ENCODE measurements at places on chromosomes 2 and 18.
A peak's percentile ranks its signal among the peaks of the same experiment; 100 is the strongest.

DNA sequence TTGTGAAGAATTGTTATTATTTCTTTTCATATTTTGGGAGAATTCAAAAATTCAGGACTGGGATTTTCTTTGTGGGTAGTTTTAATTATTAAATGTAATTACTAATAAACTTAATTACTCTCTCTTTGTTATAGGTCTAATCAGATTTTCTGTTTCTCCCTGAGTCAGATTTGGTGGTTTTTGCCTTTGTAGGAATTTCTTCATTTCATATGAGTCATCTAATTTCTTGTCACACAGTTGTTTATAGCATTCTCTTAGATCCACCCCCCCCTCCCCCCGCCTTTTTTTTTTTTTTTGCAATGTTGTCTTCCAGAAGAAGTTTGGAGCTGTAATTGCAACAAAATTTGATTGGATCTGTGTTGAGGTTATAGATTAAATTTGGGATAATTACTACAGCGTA, 26.0 kb upstream of the GALR1 start:
- peak; percentile 35 for DNase-seq

- no peak for DNase-seq
Measured at GRCh38 chr2:197560146-197560665, 44.3 kb downstream of the MOB4 start.

- DNase-seq: no peak
Measured at GRCh38 chr2:98685930-98686887, 44.7 kb downstream of the MGAT4A start.

DNA sequence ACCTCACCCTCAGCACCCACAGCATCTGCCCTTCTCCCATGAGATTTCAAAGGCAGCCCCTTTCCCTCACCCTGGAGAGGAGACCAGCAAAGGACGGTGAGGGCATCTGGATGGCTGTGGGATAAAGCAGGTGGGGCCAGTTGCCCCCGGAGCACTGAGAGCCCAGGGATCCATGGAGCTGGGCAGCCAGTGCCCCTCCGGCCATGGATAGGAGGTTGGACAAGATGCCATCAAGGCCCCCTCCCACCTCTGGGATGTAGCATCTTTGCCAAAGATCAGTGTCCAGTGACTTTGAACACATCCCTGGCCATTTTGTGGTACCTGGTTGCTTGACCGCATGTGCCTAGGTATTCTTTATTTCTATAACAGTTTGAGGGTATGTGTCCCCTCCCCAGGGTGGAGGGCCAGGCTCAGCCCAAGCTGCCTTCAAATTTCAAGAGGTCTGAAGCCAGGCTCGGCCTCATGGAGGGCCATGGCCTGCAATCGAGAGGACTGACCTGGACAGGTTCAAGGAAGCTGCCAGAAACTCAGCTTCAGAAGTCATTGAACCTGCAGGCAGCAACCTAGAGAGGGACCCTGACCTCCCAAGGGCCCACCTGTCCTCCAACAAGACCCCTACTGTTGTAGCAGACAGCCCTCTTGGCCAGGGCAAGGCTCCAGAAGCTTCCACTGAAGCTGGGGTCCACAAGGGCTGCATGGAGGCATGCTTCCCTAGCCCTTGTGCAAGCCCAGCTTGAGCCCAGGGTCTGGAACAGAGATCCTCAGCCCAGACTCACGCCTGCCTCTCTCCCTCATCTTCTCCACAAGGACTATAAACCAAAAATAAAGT, 55.5 kb upstream of the BIN1 start:
- no peak for DNase-seq

DNA sequence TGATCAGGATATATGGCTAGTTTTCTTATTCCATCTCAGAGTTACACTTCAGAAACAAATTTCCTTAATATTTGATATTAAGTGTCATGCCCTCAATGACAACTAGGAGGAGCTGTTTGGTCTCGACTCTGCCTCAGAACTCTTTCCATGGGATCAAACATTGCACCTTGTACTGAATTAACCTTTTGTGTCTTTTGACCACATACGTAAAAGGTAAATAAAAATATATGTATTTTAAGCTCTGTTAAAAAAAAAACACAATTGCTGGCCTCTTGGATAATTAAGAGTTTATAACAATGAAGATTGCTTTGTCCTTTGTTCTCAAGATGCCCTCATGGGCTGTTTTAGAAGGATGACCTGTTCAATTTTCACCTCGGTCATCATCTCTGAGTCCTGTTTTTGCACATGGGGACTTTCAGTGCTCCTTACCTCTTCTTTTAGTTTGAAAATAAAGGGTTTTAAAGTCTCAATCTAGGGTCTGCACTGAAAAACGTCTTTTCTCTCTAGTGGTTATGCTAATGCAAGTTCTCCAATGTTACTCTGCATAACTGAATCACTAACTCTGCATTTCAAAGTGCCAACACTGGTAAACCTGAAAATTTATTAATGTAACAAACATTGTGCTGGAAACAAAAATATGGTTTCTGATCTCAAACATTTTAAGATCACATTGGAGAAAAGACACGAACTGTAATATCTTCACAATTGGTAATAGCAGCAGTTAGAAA, 18.8 kb upstream of the FN1 start:
- peak; percentile 43 for DNase-seq

DNA sequence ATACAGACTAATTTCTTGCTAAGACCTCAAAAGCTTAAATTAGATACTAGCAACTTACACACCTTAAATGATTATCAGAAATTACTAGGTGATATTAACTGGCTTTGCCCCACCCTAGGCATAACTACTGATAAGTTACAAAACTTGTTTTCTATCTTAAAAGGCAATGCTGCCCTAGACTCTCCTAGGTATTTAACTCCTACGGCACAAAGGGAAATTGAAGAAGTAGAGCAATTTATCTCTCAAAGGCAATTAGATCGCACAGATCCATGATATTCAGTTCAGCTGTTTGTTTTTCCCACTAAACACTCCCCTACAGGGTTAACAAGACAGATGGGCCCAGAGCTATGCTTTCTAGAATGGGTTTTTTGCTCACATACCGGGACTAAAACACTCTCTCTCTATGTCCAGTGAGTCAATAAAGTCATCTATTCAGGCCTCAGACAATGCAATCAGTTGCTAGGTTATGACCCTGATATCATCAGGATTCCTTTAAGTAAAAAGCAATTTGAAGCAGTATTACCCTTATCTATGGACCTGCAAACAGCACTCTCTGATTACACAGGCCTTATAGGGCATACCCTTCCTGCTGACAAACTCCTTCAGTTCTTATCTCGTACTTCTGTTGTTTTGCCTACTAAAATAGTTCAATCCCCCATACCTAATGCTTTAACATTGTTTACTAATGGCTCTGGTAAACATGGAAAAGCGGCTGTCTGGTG, 14.3 kb downstream of the MAP3K2 start:
- DNase-seq: no peak

- DNase-seq: no peak
Measured at GRCh38 chr2:32990556-32990955, 43.8 kb downstream of the LTBP1 start.

- DNase-seq: peak; percentile 95
Measured at GRCh38 chr2:201798252-201798913, 8.0 kb upstream of the CDK15 start.

DNA sequence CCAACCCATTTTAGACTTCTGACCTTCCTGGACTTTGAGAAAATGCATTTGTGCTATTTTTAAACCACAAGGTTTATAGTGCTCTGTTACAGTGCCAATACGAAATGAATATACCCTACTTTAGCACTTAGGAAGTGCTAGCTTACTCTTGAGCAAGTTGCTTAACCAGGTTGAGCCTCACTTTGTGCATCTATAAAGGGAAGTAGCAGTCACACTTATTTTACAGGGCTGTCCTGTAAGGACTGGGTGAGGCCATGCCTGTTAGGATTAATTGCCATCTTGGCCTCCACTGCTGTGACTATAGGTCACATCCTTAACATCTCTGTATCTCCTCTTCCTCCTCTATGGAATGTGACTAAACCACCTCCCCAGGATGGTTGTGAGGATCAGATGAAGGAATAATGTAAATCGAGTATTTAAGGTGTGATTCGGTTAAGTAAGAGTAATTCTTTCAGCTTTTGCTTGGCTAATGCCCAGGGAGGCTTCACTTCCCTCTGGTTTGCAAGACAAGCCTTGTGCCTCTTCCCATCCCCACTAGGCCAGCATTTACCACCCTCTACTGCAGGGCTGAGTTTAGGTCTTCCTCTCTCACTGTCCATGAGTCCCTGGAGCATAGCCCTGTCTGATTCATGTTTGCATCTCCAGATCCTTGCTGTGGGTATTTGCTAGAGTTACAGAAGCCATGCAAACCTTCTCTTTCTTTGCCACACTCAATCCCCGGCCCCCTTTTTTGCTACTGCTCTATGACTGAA, 341.2 kb downstream of the ZNF521 start:
- DNase-seq: no peak

DNA sequence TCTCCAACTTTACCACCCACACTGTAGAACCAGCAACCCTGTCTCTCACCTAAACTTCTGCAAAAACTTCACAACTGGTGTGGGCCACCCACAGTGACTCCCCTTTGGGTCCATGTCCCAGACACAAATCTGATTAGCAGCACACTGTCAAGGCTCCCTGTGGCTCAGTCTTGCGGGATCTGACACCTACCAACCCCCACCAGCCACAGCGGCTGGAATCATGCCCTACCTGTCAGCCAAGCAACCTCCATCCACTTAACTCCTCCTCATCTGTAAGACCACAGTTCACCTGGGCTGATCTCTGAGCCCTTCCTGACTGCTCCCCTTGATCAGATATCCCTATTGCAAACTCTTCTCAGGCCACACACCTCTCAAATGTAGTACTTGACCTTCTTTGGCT, 14.6 kb downstream of the TCF4 start:
- DNase-seq: no peak

GRCh38 chr18:53385889-53386288, 838.6 kb downstream of the MBD2 start:
- no peak for DNase-seq

GRCh38 chr2:207226243-207226642, 60.5 kb upstream of the KLF7 start:
- peak; percentile 23 for DNase-seq

DNA sequence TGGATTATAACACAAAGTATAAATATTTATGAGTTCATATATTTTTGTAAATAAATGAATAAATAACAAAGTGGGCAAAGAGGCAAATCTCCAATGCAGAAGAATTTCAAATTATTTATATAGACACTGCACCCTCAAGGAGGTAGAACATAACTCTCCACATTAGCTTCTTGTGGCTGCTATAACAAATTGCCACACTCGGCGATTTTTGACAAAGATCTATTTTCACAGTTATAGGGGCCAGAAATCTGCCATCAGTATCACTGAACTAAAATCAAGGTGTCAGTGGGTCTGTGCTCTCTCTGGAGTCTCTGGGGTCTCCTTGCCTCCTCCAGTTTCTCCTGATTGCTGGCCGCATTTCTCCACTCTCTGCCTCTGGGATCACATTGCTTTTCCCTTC, 92.0 kb upstream of the FAM136A start:
- no peak for DNase-seq

- DNase-seq: no peak
Measured at GRCh38 chr2:205783872-205784499, 101.7 kb downstream of the NRP2 start.

DNA sequence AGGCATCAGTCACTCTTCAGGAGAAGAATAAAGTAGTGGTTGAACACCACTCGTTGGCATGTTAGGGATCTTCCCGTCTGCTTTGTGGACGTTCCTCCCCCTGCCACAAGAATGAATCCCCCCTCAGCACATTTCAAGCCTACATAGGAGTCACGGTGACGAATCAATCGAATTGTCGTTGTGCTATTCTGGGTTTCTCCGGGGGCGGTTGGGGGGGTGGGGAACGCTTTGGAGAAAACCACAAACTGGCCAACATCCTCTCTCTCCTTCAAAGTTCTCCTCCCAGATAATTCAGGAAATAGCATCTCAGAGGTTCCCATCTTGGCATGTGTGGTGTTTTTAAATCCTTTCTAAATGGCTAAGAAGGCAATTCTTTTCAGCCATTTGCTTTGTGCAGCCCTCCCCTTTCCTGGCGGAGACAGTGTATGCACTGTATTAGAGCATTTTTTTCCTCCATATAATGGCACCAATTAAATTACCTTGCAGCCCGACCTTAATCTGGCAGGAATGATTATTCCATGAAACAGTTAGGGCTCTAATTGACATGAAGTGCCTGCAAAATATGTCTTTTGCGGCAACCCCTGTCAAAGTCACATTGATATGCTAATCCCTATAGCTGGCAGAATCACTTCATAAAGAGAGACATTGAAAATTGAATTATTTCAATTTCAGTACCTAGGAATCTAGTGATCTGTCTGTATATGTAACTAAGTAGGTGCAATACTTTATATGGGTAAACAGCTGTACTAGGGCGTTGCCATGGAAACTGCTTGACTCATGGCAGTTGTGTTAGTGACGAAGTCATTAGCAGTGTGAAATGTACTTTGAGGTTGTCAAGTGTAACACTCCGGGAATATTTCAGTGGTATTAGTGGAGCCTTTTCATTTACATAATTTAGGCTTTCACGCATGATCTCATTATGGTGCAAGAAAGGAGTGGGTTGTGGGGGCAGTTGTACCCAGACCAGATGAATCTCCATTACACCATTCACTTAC, 323.4 kb upstream of the SLC14A2 start:
- no peak for DNase-seq

GRCh38 chr2:231935207-231935524, 9.0 kb upstream of the NPPC start:
- no peak for DNase-seq

GRCh38 chr2:96763511-96764252, 3.0 kb downstream of the CNNM4 start:
- peak; percentile 34 for DNase-seq

DNA sequence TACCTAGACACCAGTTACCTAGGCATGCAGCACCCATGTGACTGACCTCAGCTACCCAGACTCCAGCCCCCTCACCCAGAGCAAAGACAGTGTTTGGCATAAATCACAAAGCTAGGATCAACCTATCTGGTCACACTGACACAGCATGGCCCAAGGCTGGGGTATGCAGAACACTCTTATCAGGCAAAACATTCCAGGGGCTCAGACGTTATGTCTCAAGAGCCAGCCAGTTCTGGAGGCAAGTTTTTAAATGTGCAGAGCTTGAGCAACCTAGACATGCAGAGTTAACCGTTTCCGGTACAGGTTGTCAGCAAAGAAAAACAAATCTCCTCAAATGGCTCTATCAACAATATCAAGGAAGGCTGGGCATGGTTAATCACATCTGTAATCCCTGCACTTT, 92.8 kb downstream of the AP1S3 start:
- DNase-seq: no peak
